CD4-positive, alpha-beta T cell (primary cell): ENCODE measurements at places on chromosomes 7 and 10.

GRCh38 chr10:119116326-119116951, 12.5 kb downstream of the DENND10 start:
- no peak for DNase-seq

DNA sequence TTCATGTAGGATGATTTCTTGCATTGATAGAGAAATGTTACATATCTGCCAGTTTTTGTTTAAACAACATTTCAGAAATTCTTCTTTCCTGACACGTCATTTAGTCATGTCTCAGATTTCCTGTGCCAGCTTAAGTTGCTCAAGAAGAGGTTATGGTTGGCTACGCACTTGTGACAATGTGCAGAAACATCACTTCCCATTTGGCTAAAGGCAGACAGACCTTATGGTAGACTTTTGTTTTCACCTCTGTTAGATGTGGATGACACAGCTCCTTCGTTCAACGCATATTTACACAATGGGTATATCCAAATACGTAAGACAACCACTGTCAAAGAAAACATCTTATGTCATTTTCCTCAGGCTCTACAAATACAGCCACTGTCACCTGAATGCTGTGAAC, 125.8 kb downstream of the DOCK4 start:
- DNase-seq, result peak; percentile 72

DNA sequence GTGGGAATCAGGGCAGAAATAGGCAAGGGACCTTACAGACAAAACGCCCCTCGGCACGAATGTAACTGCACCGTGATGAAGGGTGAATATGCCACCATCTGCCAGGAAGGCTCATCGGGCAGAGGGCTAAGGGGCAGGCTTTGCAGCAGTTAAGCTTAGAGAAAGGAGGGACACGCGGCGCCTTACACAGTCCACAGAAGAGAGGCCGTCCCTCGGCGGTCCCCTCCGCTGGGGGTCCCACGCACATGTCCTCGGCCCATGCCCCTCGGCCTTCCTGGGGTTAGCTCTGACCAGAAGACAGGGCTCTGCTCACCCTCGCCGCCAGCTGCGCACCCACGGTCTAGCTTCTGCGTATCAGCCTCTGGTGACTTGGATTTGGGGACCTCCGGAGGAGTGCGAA, 141.1 kb downstream of the DYNC2I1 start:
- no peak for DNase-seq

DNA sequence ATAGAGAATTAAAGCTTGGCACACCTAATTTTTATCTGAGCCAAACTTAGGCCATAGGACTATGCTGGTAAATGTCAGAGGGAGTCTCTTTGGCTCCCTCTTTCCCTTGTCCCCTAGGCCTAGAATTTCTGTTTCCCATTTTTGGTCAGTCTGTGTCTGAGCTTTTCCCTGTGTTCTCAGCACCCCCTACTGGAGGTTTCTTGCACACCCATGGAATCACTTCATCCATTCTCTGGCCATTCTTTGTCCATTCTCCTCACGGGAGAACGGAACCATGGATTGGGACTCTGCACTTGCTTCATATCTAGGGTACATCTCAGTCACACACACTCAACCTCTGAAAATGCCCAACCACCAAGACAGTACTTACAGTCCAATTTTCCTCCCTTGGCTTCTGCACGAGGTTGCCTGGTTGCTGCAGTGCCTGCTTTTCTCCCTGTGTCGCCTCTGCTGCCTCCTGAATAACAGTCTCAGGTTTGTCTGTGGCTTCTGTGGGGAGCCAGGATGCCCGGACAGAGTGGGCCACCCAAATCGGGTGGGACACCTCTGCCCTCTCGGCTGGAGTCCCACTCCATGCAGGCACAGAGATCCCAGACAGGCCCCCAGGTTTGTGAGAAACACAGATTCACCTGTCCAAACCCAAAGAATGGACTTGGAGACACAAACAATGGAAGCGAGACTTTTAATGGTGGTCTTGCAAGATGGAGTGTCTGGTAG, 35.1 kb upstream of the DNAH11 start:
- DNase-seq, result peak; percentile 3

DNA sequence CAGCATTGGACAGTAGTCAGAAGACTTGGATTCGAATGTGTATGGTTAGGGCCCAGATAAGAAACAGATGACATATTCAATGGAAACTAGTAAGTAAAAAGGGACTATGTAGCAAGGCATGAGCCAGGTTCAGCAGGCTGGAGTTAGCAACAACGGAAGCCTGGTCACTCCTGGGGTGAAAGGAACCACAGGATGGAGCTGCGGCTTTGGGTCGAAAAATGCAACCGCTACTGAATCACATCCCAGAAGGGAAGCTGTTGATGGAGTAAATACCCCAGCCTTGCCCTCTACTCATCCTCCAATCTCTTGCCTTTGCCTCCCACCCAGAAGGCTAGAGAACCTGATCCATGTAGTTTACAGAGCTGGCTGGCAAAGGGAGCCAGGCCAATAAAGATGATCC, 37.5 kb upstream of the EGR2 start:
- DNase-seq, result no peak

DNA sequence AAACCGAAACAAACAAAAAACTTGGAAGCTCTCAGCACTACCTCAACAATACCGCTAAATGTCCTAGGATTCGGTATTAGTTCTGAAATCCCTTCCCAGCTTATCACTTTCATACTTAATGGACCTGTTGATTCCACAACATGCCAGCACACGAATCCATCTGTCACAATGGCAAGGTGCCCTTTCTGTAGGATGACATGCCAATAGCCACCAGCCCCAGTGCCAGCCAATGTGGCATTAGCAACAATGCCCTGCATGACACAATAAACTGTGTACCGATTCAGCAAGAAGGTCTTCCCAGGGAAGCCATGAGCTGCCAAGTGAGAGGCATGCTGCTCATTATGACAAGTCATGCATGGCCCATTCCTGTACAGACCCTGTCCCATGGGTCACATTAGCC, 35.6 kb upstream of the CHCHD3 start:
- DNase-seq, result no peak

DNA sequence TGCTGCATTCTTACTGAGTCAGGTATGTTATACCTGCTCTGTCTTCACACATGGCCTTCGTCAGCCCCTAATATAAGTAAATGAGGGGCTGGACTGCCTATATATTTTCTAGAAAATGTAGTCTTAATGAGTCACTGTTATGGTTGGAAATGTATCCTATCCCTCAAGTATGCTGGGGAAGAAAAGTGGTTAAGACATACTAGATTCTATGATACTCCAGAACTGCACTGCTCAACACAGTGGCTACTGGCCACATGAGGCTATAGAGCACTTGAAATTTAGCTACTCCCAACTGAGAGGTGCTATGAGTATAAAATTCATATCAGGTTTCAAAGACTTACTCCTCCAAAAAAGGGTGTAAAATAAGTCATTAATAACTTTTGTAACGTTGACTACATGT, 104.3 kb upstream of the STEAP1B start:
- no peak for DNase-seq

- DNase-seq, result no peak
These were observed 40.5 kb downstream of the GOT1 start for GRCh38 chr10:99389729-99390480.

- DNase-seq, result no peak
These were observed 754.0 kb downstream of the KCNMA1 start for GRCh38 chr10:76883596-76883995.

DNA sequence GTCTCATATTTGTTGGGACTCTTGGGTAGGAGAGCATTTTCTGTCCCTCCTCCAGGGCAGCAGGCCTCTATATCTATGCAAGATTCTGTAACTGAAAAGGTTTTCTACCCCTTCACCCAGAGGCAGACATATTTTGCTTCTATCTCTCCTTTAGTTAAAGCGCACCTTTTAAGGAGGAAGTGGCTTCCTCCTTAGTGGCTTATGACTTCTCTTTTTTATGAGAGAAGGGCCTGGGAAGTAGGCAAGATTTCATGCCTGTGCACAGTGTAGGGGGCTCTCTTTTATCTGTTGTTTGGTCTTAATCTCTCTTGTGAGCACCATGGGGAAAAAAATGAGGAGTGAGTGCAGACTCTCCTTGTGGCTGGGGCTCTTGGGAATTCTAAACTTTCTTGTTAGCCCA, 122.1 kb downstream of the LRMDA start:
- no peak for DNase-seq

DNA sequence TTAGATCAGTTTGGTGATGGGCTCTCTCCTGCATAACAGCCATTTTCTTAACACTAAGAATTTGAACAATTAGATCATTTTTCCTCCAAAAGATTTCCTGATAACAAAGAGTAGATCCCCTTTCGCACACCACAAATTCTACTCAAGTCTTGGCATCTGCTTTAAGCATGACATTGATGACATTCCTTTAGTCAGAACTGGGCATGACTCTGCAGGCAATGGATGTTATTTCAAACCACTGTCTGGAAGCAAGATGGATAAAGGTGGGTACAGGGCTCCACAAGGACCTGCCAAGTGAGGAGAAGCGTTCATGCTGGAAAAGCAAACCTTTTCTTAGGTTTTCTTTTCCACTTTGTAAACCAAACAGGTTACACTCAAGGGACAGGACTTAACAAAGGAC, 123.5 kb downstream of the GLCCI1 start:
- no peak for DNase-seq

DNA sequence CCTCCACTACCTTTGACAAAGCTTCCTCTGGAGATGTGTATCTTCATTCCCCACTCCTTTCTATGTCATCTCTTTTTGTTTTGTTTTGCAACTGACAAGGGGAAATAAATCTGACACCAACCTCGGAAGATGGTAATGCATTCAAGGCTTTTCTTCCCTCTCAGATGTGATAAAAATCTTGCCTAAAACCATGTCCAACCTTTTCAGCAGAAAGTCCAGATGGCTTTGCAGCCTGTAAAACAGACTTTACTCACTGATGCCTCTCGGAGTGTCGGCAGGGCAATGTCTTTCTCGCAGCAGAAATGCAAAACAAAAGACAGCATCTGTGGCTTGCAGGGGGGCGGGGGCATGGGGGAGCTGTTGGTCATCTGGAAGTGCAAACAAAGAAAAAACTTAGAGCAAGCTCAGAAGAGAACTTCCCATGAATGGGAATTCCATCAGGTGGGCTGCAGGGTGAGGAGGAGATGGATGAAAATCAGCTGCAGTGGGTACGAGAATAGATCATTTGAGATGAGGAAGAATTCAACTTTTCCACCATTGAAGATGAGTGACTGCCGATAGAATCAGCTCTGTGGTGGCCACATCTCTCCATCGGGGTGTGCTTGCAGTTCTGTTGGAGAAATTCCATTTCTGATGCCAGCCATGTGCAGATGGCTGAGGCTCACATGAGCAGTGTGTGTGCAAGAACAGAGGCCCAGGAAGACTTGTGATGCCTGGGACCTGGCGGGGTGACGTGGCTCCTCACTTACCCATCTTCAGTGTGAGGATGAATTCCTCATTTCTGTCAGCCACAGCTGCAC, 237.7 kb downstream of the WDR37 start:
- no peak for DNase-seq

DNA sequence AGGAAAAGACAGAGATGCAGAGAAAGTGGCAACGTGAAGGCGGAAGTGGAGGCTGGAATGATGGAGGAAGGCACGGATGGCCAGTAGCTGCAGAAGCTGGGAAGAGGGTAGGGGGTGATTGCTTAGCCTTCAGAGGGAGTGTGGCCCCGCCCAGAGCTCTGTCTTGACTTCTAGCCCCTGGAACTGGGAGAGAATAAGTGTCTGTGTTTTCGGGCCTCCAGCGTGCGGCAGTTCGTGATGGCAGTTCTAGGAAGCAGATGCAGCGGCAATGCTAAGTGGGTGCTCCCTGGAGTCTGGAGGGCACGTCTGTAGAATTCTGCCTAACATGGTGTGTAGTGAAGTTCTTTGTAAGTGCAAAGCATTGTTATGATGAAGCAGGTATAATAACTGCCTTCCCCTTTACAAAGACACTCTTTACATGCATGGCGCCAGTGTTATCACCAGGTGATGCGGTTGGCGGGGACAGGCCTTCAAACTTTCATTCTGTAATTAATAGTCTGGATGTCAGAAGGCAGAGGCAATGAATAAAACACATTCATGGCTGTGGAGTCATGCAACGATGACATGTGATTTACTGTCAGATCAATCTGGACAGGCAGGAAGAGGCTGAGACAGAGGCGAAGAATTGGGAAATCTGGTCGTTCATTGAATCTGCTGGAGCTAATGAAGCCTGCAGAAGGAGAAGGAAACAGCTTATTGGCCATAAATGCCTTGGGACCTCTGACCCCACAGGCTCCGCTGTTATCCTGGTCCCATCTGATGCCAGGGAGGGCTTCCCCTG, 228.6 kb downstream of the GLRX3 start:
- no peak for DNase-seq

GRCh38 chr10:49508654-49509053, 30.3 kb downstream of the ERCC6 start:
- no peak for DNase-seq

GRCh38 chr10:43868952-43869351, 220.3 kb upstream of the ZNF32 start:
- DNase-seq, result no peak

DNA sequence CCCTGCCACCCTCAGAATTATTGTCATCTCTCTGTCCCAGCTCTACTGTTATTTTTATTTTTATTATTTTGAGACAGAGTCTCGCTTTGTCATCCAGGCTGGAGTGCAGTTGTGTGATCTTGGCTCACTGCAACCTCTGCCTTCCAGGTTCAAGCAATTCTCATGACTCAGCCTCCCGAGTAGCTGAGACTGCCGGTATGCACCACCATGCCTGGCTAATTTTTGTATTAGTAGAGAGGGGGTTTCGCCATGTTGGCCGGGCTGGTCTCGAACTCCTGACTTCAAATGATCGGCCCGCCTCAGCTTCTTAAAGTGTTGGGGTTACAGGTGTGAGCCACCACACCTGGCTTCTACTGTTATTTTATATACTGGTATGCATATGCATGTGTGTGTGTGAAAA, 11.0 kb downstream of the CALHM2 start:
- DNase-seq, result no peak

- DNase-seq, result no peak
These were observed 3.4 kb downstream of the CLEC2L start for GRCh38 chr7:139526578-139527544.
